ENCODE measurements at places on chromosomes 2 and 18.

- DNase-seq: no peak
These were observed 871 bp upstream of the ALS2 start for GRCh38 chr2:201781557-201782051.

- no peak for DNase-seq
These were observed 50.6 kb upstream of the NEMP2 start for GRCh38 chr2:190584980-190585661.

GRCh38 chr2:216492597-216493333 is 5.9 kb upstream of the RPL37A start:
- DNase-seq: no peak

DNA sequence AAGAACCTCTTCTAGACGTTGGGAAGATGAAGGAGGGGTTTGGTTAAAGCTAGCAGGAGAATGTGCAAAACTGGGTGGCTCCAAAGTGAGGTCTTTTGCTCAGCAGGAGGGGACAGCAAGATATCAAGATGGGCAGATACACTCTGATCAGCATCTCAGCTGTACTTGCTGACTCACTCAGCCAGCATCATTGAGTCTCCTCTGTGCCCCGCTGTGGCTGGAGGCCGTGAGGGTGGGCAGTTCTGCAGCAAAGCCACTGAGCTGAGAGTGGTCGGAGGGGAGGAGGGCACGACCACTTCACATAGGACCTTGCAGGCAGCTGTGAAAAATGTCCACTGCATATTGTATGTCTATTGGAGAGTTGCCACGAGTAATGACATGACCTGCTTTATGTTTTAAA is 152.0 kb downstream of the CAPN13 start:
- DNase-seq: no peak

- DNase-seq: no peak
These were observed 94.8 kb downstream of the RAPGEF4 start for GRCh38 chr2:172830482-172830881.

DNA sequence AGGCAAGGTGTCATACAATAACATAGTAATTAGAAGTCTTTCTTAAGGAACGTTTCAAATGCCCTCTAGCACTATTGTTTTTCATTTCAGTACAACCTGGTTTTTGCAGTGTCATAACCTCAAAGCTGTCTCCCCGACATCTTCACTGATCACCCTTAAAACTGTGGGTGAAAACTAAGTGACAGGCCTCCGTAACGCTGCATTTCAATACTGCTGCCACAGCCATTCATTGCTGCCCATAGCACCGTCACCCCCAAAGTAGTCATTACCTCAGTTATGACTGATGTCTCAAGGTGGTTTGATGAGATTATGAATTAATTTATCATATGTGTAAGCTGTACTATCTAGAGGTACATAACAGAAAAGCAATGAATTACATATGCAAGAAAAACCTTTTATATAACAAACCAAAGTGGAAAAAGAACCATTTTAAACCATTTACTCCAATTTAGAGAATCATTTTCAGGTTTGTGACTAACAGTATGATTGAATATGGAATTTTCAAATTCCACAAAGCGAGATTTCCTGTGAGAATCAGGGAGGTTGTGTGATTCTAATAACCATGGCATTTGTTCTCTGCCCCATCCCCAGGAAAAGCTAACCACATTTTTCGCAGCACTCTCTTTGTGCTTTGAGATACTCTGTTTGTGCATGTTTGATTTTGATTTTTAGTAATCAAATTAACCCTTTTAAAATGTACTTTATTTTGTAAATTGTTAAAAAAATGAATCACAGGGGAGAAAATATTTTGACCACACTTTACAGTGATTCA is 263.0 kb downstream of the PTGR3 start:
- DNase-seq: no peak

DNA sequence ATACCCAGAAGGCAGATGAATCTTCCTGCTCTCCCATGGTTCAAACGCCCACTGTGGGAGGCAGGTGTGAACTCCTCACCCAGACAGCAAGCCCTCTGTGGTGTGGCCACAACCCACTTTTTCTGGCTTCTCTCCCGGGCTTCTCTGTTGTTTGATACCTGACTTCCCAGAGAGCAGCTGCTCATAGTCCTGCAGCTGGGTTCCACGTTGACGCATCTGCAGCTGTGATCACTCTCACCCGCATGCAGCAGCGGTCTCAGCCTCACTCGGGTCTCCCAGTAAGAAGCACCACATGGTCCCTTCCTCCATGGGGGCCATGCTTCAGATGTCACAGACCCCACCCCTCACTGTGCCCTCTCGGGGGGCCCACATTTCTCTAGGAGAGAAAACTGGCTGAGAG is 3.5 kb downstream of the ASPRV1 start:
- DNase-seq: no peak

GRCh38 chr2:24816884-24817283 is 23.7 kb downstream of the CENPO start:
- DNase-seq: no peak

DNA sequence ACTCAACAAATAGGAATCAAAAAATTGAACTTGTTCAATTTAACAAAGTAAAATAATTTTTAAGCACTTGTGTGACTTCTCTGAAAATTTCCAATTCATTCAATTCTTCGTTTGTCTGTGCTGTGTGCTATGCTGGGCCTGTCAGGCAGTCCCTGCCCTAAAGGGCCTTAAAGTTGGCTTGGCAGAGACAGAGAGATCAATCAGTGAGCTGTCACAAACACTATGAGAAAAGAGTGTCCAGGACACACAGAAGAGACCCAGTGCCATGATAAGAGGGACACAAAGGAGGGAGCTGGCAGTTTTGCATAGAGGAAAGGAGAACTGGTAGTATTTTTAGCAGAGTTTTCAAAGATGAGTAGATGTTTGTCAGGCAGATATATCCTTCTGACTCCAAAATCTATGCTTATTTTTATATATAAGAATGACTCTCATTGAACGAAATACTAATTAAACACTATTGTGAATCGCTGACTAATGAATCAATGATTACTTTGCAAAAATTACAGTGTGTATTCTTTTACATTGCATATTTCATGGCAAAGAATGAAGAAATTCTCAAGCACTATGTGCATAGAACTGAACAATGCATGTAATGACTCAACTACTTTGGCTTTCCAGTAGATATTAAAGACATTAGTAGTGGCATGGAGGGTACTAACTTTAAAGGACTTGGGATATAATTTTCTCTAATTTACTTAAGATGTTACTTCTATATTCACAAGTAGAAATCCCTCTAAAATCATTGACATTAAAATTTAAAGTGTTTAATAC is 193.3 kb upstream of the BOD1L2 start:
- DNase-seq: no peak

Data from stimulated activated CD8-positive, alpha-beta memory T cell treated with anti-CD3 and anti-CD28 coated beads, Interleukin-12 subunit alpha, Interleukin-12 subunit beta, amount 100 ng/mL, for 1 hour (primary cell).